ENCODE measurements at places on chromosomes 6 and 20. TPM values are rescaled to one million over a fixed set of nuclear protein-coding genes. Genes with fewer than 3 reads are reported as not detected.

- no peaks in the 10 kb centered on the region for H3K4me1 ChIP-seq
- H3K4me3 ChIP-seq, result no peak overlapping the region
- no peaks in the 10 kb centered on the region for H3K36me3 ChIP-seq
- no peak overlapping the region for H3K27ac ChIP-seq
Measured at GRCh38 chr6:77650098-77650663, 2.7 kb upstream of the MEI4 start.

GRCh38 chr6:160795721-160796120 lies 93.7 kb downstream of the PLG start:
- no peak overlapping the region for H3K27ac ChIP-seq
- DNase-seq, result no peak

The C20orf96 gene
- total RNA-seq, result 6.0 TPM

GRCh38 chr6:129242546-129242945 lies 359.6 kb downstream of the LAMA2 start:
- no peaks in the 10 kb centered on the region for H3K36me3 ChIP-seq
- H3K4me1 ChIP-seq, result no peaks in the 10 kb centered on the region
- no peak overlapping the region for H3K4me3 ChIP-seq
- peaks cover 2% of the 10 kb centered on the region for H3K27me3 ChIP-seq
- DNase-seq, result no peak
- H3K27ac ChIP-seq, result no peak overlapping the region

The ERVFRD-1 gene
- not detected for total RNA-seq

GRCh38 chr20:2914160-2914559 lies 40.9 kb downstream of the PTPRA start:
- H3K4me1 ChIP-seq, result peaks cover 3% of the 10 kb centered on the region
- no peaks in the 10 kb centered on the region for H3K27me3 ChIP-seq
- H3K4me3 ChIP-seq, result no peak overlapping the region
- H3K36me3 ChIP-seq, result peaks cover 6% of the 10 kb centered on the region
- no peak for DNase-seq
- H3K27ac ChIP-seq, result no peak overlapping the region

The PROKR2 gene
- total RNA-seq, result not detected

- H3K27me3 ChIP-seq, result no peaks in the 10 kb centered on the region
- H3K4me3 ChIP-seq, result no peak overlapping the region
- no peaks in the 10 kb centered on the region for H3K4me1 ChIP-seq
- no peak for DNase-seq
- H3K36me3 ChIP-seq, result no peaks in the 10 kb centered on the region
Measured at GRCh38 chr6:75098709-75099108, 107.1 kb downstream of the COL12A1 start.

Data from activated CD4-positive, alpha-beta memory T cell treated with anti-CD3 and anti-CD28 coated beads, Interleukin-2, amount 10 ng/mL, durations not matched to agents 7 days and 5 days (primary cell).